T-cell (primary cell): ENCODE measurements at places on chromosomes 16 and 17. TPM values are rescaled to one million over a fixed set of nuclear protein-coding genes. Genes with fewer than 3 reads are reported as not detected.

DNA sequence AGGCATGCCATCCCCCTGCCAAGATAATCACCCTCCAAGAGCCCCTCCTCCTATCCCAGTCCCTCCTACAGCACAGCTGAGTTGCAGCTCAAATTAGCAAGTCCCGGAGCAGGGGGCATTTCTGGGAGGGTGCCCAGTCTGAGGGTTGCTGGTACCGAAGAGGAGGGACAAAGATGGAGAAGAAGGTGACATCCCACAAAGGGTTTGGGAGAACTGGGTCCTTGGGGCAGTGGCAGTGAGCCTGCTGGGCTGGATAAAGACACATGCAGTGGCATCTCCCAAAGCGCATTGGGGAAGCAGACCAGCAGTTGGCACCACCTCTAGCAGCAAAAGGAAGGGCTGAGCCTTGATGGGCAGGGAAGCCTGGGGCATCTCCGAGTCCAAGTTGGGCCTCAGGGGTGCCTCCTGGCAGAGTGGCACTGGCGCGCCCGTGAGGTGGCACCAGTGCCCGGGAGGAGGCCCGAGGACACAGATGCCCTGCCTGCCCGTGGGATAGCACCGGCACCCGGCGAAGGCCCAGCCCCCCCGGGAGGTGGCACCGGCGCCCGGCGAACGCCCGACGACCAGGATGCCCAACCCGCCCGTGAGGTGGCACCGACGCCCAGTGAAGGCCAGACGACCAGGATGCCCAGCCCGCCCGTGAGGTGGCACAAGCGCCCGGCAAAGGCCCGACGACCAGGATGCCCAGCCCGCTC is 622 bp downstream of the TOM1L2 start:
- DNase-seq: peak; percentile 23

GRCh38 chr16:85330694-85331188 is 218.5 kb upstream of the CIBAR2 start:
- DNase-seq: no peak

- no peak for DNase-seq
Observed at GRCh38 chr16:14215941-14216340, 144.8 kb downstream of the MRTFB start.

DNA sequence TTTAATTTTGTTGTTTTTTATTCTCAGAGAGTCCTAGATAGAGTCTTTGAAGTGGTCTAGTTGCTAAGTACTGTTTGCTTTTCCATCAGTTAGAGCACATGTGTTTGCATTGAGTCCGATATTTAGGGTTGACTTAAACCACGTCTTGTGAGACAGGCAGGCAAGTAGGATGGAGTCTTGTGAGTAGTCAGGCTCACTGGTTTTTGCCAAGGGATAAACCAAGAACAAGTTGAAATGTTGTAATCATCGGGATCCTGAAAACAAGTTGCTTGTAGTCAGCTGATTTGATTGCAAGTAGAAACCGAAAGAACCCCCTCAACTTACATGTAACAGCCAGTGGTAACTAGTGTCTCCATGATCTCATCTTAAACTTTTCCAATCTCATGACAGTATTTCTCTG is 17.2 kb downstream of the ATP6V0A1 start:
- no peak for DNase-seq

DNA sequence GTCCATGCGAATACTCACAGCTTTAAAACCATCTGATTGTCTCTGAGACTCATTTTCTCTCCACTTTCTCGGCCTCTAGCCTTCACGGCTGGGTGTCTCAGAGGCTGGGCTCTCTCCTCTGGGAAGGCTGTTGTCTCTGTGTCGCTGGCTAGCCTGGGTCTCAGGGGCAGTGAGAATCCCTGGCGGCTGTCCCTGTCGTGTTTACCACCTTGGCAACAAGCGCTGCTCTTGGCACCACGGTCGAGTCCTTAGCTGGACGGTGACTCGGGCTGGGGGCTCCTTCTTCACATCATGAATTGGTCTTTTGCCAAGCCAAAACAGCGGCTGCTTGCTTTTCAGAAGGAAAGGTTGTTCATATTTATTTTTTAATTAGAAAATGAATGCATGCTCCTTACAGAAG is 81.1 kb downstream of the MSI2 start:
- no peak for DNase-seq

DNA sequence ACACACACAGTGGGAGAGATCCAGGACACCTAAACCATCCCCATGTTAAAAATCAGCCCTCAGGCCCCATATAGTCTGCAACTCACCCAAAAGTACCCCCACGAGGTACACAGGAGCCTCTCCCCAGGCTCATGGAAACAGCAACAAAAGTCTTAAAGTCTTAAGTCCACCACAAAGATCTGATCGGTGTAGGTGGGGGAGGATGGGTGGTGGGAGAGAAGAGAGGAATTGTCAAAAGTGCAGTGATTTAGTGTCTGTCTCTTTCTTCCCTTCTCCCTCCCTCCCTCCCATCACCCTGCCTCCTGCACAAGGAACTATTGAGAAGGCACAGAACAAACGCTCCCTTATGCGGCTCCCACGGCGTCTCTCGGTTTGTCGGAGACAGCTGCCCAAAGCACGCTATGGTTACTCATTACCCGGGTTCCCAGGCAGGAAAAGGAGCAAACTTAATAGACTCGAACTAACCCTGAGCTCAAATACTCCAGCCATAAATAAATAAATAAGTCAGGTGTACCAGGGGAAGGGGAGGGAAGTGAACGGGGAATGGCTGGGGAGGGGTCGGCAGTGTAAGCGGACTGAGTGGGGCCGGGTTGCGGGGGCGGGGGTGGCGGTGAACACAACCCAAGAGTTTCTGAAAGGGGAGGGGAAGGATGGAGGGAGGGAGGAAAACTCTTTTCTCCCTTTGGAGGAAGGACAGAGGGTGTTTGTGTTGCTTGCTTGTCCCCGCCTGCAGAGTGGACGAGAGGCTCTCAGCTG is 477.4 kb downstream of the SLC39A11 start:
- DNase-seq: no peak

GRCh38 chr16:65222049-65222448 is 100.2 kb upstream of the CDH11 start:
- DNase-seq: no peak

- no peak for DNase-seq
Observed at GRCh38 chr17:43030137-43030767, 5.2 kb downstream of the RND2 start.

- DNase-seq: no peak
Observed at GRCh38 chr17:82114872-82115271, 16.8 kb upstream of the FASN start.

GRCh38 chr16:4507588-4508345 is 30.8 kb downstream of the CDIP1 start:
- no peak for DNase-seq

GRCh38 chr17:65154770-65155589 is 17.8 kb downstream of the RGS9 start:
- no peak for DNase-seq

- peak; percentile 9 for DNase-seq
Observed at GRCh38 chr17:76585649-76586593, at the start of gene ST6GALNAC2. TSS of gene ST6GALNAC2 (minus strand) at chr17:76585860. CDS start at chr17:76585808, 52 bp downstream.

DNA sequence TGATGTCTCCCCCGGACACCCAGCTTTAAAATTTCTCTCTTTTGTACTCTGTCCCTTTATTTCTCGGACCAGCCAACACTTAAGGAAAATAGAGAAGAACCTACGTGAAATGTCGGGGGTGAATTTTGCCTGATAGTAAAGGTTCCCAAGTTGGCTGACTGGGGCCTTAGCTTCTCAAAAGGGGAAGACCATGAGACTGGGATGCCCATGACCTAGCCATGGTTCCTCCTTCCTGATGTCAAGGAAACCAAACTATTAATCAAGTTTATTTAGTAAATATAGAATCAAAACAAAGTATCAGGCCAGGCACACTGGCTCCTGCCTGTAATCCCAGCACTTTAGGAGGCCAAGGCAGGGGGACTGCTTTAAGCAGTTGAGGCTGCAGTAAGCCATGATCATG is 2.4 kb upstream of the EIF1 start:
- no peak for DNase-seq

GRCh38 chr16:777826-778225 is 10.4 kb downstream of the RPUSD1 start:
- no peak for DNase-seq

DNA sequence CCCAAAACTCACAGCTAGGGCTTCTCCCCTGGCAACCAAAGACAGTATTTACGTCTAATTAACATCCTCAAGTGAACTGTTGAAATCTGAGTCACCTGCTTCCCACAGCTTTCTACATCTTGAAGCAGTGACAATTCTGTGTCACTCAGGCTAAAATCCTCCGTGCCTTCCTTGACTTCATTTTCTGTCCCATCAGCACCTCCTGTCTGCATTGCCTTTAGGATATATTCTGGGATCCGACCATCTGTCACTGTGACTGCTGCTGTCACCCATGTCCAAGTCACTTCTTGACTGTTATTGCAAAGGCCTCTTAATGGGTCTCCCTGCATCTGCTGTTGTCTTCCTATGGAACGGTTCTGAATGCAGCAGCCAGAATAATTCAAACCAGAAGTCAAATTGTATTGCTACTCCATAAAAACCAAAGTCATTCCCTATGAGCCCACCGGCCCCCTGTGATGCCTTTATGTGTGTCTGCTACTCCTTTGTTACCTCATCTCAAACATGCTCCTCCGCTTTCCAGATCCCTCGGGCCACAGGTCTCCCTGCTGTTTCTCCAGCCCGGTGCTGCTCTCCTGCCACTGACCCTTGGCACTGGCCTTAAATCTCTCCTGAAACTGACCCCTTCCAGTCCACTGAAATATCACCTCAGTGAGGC is 56.9 kb downstream of the WWP2 start:
- DNase-seq: no peak

The KCNH6 gene
- not detected for total RNA-seq

The CTRB1 gene
- 8.3 TPM for total RNA-seq

The TPSB2 gene
- 0.59 TPM for total RNA-seq

The BEAN1 gene
- not detected for total RNA-seq

The NT5M gene
- 1.4 TPM for total RNA-seq

The CSF3 gene
- total RNA-seq: not detected

The SLC6A4 gene
- total RNA-seq: not detected

The PIMREG gene
- total RNA-seq: not detected

The GRAPL gene
- total RNA-seq: 85.5 TPM

The NTN1 gene
- 0.15 TPM for total RNA-seq

The MYH2 gene
- not detected for total RNA-seq

The FOXN1 gene
- total RNA-seq: not detected
